Stimulated activated CD8-positive, alpha-beta memory T cell treated with anti-CD3 and anti-CD28 coated beads, Interleukin-15, amount 100 ng/mL, for 24 hours (primary cell): ENCODE measurements at places on chromosomes 2 and 18.

GRCh38 chr2:2562867-2563266 lies 231.8 kb upstream of the MYT1L start:
- DNase-seq = no peak

GRCh38 chr2:57834666-57835065 lies 211.9 kb upstream of the VRK2 start:
- no peak for DNase-seq

GRCh38 chr2:28652217-28652616 lies 99.4 kb upstream of the PPP1CB start:
- no peak for DNase-seq

GRCh38 chr18:3667255-3668137 lies 217.5 kb downstream of the TGIF1 start:
- no peak for DNase-seq

GRCh38 chr2:88808652-88809051 lies 117.2 kb downstream of the RPIA start:
- DNase-seq = no peak

- DNase-seq = no peak
Measured at GRCh38 chr2:235911633-235912233, 256.5 kb downstream of the GBX2 start.

GRCh38 chr2:137797641-137798040 lies 166.6 kb upstream of the HNMT start:
- no peak for DNase-seq

- DNase-seq = no peak
Measured at GRCh38 chr2:148124271-148124670, 103.4 kb downstream of the MBD5 start.

- no peak for DNase-seq
Measured at GRCh38 chr2:62473246-62473827, 32.7 kb downstream of the TMEM17 start.

DNA sequence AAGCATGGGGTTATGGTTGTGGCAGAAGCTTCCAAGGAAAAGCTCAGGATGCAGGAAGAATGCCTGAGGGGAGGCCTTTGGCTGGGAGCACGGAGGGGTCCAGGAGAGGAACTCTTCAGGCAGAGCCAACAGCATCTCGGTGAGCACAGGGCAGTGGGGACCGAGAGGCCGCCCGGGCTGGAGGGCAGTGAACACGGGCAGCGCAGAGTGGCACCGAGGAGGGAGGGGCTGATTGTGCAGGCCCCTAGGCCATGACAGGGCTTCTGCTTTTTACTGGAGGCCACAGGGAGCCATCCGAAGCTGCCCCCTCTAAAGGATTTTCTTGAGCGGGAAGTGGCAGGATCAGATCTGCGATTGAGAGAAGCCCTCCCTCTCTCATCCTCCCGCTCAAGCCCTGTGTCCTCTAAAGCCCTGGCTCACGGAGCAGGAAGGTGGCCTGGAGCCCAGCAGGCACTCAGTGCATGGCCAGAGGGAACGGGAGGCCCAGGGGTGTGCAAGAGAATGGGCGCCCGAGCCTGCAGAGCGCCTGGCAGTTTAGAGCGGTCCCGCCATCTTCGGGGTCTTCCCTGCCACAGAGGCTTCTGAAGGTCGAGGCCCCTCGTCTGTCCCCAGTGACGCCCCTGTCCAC lies 110.0 kb upstream of the STON1 start:
- DNase-seq = no peak

- DNase-seq = no peak
Measured at GRCh38 chr2:217356142-217356541, 496.3 kb upstream of the TNP1 start.

DNA sequence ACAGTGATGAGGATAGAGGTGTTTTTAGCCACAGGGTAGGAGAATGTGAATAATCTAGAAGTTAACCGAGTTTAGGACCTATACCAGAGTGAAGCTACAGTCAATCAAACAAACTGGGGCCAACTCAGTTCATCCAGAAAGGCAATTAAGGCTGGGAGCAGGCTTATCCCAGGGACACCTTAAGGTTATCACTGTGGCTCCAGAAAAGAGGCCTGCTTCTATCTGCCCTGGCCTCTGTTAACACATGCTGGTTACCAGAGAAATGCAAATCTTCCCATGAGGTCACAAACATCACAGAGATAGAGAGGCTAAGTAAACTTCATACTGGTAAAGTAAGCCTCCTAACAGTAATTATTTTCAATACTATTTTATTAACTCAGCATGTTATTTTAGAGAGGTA lies 93.2 kb upstream of the GRB14 start:
- no peak for DNase-seq

- DNase-seq = no peak
Measured at GRCh38 chr2:180077295-180077906, 70.3 kb upstream of the CWC22 start.

DNA sequence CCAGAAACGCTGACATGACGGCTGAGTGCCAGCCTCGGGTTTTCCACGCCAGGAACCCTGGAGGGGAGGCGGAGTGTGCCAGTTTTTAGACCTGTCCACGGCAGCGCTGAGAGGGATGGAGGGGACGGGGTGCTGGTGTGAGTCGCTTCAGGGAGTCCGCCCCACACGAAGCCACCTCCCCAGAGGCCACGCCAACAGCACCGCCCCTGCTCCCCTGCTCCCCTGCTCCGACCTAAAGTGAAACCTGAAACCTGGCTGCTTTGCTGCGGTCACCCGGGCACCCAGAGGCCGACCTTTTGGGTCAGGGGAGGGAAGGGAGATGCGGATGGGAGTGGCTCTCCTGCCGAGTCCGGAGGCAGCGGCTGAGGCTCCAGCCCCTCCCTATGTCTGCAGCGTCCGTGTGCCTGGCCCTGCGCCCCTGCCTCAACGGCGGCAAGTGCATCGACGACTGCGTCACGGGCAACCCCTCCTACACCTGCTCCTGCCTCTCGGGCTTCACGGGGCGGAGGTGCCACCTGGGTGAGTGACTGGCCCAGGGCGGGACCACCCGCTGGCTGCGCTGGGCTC lies 38.1 kb downstream of the SNED1 start:
- DNase-seq = no peak

DNA sequence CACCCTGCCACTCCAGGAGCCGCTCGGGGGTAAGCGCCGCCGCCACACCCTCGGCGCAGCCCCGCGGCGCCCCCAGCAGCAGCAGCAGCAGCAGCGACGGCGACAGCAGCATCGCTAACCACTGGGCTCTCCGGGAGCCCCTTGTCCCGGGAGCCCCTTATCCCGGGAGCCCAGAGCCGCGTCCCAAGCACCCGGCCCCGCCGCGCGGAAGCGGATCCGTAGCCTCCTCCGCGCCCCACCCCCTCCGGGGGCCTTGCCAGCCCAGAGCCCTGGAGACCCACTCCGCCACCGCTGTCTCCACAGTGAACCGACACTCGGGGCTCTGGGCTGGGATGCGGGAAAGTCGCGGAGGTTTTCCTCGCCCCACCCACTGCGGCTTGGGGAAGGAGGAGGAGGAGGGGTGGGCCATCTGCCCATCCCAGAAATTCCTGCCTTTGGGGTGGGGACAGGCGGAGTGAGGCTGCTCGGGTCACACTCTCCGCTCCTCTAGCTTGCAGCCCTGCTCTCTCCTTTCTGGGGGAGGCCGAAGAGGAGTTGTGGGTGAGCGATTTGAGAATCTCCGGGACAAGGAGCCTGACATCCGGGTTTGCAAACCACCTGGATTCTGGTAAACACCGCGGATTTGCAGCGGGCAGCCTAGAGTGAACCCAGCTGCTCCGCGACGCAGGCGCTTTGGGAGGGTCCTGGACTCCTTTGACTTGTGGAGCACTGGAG lies at the start of gene PLA2R1:
Gene PLA2R1, minus strand, starts transcription at position 324 of the 714 bp plus-strand sequence. Its CDS starts 212 bp downstream, at position 112.
- no peak for DNase-seq

- DNase-seq = no peak
Measured at GRCh38 chr2:109694190-109694589, 80.0 kb downstream of the SOWAHC start.

GRCh38 chr2:45884126-45884525 lies 232.7 kb downstream of the PRKCE start:
- DNase-seq = no peak

DNA sequence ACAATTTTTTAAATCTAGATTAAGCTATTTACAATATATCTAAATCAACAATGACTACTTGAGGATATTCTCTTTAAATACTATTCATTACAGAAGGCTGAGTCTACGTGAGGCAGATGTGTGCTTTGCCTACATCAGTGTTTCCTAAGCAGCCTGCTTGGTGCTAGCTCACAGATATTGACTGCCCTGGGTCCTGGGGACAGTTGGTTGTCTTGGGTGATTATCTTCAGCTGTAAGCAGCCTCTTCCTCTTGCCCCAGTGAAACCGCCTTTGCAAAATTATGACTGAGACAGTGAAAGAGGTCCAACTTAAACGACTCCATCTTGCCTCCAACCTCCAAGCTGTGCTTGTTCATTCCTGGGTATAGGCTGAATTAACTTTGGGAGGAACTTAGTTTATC lies 39.6 kb upstream of the CCDC88A start:
- DNase-seq = no peak

DNA sequence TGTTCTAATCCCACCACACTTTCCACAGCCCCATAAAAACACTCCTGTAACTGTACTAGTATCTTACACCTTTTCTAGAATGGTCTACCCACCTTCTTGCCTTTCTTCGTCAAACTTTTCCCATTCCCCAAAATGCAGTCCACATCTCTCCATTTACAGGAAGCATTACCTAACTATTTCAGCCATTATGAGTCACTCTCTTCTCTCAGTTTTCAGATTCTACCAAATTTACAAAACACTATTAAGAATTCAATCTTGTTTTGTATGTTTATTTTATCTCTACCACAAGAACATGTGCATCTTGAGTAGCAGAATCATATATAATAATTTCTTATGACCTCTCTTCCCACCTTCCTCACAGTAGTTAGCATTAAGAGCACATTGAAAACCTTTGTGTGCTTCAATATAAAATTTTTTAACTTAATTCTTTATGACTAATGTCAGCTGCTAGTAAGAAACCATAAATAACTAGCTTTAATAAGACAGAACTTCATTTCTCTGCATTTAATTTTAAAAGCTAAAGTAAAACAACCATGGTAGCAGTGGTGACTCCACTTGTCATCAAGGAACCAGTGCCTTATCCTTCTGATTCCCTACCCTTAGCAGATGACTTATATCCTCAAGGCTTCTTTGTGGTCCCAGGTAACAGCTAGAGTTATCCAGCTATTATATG lies 56.6 kb upstream of the MAP2 start:
- no peak for DNase-seq

DNA sequence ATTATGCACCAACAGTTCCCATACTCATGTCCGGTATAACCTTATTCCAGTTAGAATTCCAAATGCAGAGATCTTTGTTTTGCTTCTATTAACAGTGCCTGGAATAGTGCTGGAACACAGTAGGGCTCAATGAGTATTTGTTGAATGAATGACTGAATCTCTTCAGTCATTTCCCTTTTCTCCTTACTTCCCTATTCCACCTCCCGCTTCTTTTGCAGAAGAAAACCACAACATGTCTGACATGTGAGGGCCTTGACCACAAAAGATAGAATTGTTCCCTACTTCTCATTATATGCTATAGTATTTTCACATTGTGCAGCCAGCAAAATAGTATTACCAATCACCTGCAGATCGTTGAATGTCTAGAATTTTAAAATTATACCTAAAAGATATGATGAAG lies 19.5 kb upstream of the HNRNPLL start:
- no peak for DNase-seq

- no peak for DNase-seq
Measured at GRCh38 chr2:44351676-44352075, 9.6 kb downstream of the PREPL start.

DNA sequence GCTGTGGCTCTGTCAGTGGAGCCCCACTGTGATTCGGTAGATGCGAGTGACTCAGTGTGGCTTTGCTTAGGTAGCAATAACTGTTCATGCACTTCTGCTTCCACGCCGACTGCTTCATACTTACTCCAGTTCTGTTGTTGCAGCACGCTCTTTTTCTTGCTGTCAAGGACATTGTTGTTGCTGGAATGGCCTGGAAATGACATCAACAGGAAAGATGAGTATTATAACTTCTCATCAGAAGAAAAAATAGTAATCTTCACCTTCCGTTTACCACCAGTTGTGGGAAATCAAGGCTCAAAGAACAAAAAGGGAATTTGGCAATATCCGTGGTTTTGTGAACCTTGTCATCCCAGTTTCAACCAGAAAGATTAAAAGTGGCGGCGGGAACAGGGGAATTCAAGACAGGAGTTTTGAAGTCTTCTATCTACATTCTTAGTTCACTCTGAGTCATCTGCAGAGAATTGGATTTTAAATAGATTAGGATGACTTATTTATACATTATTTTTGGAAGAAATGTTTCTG lies 8.3 kb downstream of the TM4SF20 start:
- no peak for DNase-seq

GRCh38 chr2:28404086-28404485 lies 11.4 kb downstream of the FOSL2 start:
- DNase-seq = no peak

DNA sequence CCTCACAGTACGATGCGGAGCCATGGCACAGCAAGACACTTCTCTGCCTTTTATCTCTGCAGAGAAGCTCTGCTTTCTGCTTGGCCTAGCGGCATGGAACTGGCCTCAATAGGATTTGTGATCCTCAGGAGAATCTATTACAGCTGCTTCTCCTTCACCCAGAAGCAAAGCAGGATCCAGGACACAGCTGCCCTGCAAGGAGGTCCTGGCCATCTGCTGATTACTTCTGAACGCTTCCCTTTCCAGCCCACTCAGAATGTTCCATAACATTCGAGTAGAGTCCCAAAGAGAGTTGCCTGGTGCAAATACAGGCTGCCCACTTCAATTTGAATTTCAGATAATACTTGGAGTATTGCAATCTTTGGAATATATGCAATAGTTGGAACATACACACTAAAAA lies 29.2 kb upstream of the KCNS3 start:
- no peak for DNase-seq

- DNase-seq = no peak
Measured at GRCh38 chr18:63889626-63890025, 2.1 kb downstream of the SERPINB2 start.

DNA sequence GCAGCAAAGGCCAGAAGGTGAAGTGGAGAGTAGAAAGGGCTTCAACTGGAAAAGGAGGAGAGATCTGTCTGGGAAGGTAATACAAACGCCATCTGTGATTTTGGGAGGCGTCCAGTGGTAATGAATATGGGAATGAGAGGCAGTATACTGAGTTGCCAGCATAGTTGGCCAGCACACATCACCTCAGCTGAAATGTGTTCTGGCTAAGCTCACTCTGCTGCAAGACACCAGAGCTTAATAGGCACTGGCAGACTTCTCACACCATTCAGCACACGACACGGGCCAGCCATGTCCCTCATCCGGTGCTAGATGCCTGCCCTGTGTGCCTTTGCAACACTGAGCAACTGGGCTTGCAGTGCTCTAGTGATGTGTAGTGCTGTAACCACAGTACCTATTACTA lies 277.1 kb downstream of the PIEZO2 start:
- DNase-seq = no peak
